NCI-H2081 treated with DMSO at 0.1 percent for 48 hours (cell line): ENCODE measurements at places on chromosomes 3 and 15.
A peak's percentile ranks its signal among the peaks of the same experiment; 100 is the strongest.

DNA sequence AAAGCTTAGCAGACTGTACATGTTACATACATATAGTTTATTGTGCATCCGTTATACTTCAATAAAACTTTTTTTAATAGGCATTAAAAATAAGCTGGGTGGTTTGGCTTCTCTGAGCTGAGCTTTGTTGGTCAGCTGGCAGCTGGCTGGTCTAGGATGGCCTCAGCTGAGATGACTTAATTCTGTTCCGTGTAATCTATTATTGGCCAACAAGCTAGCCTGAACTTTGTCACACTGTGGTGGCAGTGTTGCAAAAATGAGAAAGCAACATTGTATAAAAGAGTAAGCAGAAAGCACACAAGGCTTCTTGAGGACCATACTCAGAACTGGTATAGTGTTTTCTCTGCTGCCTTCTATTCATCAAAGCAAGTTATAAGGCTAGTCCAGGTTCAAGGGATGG, 45.2 kb downstream of the CGGBP1 start:
- no peak for DNase-seq

DNA sequence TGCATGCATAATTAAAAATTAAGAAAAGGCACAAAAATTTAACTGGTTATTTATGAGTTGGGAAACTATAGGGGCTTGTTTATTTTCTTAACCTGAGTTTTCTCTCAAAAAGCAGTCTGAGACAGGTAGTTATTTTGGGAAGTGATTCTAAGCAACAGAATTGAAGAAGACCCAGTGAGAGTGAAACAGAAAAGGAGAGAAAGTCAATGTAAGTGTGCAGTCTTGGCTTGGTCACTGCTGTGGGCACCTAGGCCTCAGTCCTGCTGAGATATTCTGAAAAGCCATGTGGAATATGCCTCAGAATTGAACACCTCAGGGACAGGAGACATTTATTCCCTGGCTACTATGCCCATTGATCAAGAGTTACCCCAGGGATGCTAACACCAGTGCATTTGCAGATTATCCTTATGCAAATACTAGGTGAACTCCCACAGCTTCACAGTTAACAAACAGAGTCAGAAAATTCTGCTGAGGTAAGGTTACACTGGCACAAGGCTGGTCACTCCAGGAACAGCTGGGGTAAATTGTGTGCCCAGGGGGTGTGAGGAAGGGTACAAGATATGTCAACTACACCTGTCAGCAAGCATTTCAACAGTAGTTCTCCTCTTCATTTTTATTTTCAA, 222.7 kb downstream of the EFHB start:
- DNase-seq, result no peak

- DNase-seq, result no peak
These were observed 1.5 kb downstream of the UBE2Q2 start for GRCh38 chr15:75844629-75845335.

GRCh38 chr3:128573707-128574162, 76.9 kb downstream of the RPN1 start:
- DNase-seq, result no peak

DNA sequence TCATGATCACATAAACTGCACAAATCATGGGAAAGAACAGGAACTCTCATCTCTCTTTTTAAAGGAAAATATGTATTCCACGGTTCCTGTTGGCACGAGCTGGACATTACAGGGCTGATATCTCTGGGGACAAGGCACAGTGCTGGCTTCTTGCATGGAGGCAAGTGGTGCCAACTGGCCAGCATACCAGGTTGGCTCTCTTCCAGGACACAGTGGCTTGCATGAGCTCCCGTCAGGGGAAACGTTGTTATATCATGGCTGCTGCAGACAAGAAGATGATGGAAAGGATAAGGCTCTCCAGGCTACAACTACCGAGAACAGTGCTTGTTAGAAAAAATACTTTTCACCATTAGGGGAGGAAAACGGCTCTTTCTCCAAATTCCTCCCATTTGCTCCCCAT, 283.9 kb downstream of the RORA start:
- no peak for DNase-seq

DNA sequence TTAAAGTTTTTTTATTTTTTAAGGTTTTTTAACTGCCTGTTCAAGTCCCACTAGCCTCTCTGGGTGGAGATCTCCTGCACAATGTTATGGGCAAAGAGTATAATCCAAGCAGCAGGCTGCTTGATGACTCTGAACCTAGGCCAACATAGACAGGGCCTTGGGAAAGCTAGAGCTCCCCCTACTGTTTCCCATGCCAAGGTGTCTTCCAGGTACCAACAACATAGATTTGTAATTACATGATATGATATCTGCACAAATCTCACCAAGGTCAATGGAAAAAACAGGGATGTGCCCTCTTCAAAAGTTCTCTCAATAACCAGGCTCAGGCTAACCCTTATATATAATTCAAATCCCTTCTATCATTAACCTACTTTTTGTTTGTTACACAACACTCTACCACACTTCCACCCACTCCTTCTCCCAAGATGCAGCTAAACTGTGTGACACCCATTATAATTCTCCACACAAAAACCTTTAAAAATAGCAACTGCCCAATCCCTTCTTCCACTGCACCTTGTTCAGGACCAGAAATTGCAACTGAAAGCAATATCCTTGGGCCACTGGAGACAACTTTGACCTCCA, 43.8 kb downstream of the RBM15B start:
- DNase-seq, result peak; percentile 0

DNA sequence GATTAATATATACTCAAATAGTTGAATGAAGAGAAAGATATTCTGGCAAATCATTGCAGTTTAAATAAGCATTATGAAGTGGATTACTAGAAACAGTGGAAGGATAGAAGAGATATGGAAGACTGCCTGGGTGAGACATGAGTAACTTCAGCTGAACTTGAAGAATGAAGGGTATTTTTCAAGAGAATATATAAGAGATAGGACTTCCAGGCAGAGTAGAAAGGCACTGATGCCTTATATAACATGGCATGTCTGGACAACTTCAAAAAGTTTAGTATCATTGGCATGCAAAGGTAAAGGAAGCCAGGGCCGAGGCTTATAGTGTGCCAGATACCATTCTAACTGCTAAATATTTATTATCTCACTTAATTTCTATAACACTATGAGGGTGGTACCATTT, 126.5 kb upstream of the SLC7A14 start:
- no peak for DNase-seq

DNA sequence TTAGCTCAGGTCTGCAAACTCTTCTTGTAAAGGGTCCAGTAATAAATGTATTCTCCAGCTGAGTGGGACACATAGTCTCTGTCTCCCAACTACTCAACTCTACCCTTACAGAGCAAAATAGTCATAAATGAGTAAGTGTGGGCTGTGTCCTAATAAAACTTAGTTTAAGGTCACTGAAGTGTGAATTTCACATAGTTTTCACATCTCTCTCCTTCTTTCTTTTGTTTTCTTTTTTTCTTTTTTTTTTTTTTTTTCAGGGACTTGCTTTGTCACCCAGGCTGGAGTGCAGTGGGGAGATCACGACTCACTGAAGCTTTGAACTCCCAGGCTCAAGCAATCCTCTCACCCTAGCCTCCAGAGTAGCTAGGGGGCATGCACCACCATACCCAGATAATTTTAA, 1.9 kb upstream of the ACTL6A start:
- no peak for DNase-seq

DNA sequence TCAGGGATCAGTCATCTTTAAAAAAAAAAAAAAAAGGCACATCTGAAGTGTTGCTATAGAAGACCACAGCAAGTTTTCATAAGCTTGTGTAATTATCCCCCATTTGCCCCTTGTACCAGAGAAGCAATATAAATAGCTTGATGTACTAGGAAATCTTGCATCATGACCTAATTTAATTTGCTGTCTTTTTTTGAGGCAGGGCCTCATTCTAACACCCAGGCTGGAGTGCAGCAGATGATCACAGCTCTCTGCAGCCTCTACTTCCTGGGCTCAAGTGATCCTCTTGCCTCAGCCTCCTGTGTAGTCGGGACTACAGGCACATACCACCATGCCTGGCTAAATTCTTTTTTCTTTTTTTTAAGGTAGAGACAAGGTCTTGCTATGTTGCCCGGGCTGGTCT, 88.7 kb downstream of the ARIH1 start:
- DNase-seq, result no peak

DNA sequence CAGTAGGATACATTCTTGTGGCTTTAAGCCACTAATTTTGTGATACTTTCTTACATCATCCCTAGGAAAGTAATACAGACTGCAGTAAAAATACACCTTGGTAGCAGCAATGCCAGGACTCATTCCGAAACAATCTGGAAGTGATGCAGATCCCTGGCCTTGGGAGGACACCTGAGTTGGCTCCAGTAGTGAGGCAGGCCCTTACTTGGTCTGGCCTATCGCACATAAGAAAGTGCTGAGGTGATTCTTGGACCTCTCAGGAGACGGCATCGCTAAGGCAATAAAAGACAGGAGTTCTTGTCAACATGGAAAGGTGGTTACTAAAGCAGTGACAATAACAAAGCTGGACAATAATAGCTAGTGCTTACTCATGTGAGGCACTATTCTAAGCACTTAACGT, 126.5 kb downstream of the SUCNR1 start:
- no peak for DNase-seq

GRCh38 chr3:39118079-39118478, 10.6 kb downstream of the TTC21A start:
- DNase-seq, result no peak

DNA sequence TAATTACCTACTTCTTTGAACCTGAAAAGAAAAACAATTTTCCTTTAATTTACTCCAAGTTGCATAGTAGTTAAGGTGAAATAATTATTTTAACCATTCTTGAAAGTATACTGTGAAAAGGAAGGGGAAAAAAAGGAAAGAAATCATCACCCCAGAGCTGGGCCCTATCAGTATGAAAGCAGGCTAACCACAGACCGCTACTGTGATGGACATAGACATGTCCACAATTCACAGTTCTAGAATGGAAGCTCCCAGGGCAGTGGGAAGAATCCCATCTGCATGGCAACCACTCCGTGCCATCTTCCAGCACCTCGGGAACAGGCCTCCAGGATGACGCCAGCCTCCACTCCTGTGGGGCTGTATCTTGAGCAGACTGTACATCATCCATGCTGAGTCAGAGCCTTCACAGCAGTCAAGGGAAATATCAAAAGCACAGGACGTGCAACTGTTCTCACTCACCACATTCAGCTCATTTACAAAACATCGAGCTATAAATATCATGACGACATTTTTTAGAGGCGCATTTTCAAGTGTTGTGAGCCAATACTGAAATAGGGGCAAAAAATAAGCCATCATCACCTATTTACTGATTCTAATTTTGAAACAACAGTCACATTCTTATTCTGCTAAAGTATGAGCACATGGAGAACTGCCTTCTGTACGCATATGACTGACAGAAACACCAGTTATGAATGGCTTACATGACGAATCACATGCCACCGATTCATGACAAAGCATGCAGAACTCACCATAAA, 119.7 kb downstream of the SNRK start:
- no peak for DNase-seq
